ENCODE measurements at places on chromosomes 4 and X.

DNA sequence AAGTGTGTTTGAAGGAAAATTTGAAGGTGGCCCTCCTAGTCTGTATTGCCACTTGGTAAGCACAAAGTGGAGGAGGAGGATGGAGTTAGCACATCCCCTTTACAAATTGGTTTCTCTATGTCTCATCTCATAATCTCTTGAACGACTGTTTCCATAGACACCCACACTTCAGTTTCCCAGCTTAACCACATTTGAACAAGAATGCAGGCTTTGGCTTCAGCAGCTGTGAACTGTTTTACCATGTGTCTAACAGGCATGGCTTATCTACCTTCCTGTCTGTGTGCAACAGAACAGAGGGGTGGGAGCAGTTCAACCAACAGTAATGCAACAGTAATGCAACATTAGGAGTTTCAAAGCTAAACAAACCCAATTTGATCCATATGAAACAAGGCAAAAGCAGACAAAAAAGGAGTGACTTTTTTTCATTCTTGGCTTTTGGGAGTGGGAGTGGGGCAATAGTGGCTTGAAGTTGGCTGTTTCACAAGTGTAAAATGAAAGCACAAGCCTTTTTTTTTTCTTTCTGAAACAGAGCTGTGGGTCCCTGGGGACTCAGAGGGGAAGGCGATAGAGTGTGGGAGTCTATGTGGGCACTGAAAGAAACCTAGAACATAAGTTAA lies 108.0 kb downstream of the ITM2A start:
- DNase-seq = peak; percentile 37

- DNase-seq = peak; percentile 72
Measured at GRCh38 chrX:153970357-153971123, 1.1 kb downstream of the HCFC1 start.

DNA sequence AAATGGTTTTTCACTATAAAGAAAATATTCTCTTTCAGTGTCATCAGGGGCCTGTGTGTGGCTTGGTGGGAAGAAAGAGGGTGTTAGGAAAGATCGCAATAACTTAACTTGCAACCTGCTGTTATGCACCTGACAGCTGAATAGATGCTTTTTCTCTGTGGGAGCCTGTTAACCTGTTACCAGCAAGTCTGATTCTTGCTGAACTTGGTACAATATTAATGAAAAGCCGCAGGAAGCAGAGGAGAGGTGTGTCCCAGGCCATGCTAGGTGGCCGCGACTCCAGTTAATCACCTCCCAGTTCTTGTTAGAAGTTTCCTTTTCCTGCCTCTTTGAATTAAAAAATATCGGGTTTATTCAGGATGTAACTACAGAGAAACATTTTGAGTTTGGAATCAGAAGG lies 494.8 kb upstream of the AGA start:
- no peak for DNase-seq

DNA sequence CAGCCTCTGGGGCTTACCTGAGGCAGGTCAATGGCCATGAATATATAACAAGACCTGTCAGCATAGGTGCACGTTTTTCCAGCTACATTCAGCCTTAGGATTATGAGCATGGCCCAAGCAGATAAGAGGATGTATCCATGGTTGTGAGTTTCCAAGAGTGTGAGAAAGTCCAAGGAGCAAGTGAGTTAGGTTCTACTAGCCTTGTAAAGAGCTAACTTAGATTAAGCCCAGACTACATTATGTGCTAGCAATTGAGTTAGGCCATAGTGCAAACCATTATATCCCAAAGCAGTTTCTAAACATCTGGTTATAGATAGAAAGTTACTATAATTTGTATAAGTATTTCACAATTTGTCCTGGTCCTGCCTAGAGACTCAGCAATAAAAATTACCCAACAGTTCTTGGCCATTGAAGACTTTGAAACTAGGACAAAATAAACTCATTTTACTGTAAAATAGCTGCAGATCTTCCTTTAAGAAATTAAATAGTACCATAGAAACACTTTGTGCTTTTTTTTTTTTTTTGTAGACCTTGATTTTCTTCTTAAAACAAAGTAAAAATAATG lies 312.0 kb downstream of the CAMK2D start:
- no peak for DNase-seq

- DNase-seq = no peak
Measured at GRCh38 chr4:150206265-150206664, 128.0 kb downstream of the DCLK2 start.

DNA sequence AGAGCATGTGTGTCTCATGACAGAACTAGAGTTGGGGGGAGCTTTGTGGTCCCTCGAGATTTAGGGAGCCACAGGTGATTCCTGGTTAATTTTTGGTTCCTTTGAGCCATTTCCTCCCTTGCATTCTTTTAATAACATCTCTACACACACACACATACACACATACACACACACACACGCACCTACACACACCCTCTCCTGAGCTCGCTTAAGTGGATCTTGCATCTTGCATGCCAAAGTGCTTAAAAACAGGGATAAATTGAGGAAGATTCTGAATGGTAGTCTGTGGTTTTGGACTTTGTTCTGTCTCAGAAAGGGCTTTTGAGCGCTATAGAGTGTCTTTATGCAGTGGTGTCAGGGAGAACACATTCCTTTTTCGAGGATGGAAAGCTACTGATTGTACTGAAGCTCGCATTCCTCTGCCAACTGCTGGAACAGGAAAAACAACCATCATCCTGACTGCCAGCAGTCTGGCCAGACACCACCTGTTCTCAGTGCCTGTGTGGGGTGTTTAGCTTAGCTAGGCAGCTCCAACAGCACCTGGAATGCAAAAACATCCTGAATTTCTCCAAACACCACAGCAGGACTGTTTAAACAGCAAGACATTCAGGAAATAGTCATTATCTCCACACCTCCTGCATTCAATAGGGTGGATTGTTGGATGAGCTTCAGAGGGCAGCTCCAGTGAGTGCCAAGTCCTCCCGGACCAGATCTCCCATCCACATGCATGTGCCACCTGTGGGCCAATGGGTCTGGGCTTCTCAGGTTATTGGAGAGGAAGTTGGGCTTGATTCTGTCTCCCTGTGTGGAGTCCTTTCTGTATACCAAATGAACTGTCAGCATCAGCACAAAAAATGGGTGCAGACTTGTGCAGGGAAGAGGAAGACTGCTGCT lies 21.9 kb upstream of the IGFBP7 start:
- DNase-seq = no peak

GRCh38 chr4:75919920-75920319 lies 17.7 kb upstream of the PPEF2 start:
- peak; percentile 17 for DNase-seq

DNA sequence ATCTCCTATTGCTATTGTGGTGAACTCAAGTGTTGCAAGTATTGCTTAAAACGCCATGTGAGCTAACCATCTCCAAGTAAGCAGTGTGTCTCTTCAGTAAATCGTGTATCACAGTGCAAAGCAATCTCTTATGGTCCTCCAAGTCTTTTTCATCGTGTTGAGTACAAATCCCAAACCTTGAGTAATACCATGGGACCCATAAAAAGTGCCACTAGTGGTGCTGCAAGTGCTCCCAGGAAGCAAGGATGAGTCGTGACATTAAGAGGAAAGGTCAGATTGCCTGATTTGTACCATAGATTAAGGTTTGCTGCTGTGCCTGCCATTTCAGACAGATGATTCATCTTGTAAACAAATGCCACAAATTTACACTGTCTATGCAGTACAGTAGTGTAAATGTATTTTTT lies 66.9 kb upstream of the BMPR1B start:
- DNase-seq = peak; percentile 53

DNA sequence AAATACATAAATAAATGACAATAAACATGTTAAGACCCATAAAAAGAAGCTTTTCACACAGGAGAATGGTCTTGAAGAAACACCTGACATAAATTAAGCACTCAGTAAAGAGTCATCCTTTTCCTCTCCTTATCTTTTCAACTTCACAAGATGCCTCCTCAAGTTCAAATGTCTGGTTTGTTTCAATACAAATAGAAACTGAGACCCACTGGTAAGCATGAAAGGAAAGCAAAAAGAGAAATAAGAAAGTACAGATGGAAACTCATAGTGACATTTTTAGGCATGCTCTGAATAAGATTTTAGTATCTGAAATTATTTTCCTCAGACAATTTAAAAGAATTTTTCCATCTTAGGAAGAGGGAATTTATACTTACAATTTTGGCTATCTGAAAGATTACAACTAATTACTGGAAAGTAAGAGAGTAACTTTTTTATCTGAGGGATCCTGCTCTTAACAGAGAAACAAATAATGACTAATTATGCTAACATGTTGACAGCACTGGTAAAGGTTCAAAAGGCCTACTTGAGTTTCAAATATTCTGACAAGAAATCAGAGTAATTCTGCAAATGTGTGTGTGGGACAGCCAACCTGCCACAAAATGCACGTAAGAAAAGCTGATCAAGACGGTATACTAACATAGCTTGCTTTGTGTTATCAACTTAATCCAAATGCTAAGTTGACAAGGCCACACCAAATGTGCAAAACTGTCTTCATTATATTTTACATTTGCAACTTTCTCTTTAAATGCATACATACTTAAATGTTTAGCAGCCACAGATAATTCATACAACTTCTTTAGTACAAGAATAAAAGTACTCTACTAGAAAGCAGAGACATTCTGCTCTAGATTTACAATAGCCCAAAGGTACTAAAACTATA lies 113.0 kb downstream of the IQCM start:
- DNase-seq = no peak

DNA sequence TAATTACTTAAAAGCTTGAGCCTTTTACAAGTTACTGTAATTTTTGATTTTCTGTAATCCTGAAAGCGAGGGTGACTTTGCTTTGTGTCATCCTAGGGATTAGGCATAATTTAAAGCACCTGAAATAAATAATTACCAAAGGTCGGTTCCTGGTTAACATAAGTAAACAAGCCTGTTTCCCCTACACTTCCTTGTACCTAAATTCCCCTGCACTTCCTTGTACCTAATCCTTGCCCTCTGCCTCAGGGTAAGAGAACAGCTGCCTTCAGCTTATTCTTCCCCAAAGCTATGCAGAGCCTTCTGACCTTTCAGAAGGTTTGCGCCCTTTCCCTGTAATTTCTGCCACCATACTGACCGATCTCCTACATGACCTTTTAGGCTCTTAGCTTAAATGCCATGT lies 166.1 kb upstream of the PDE5A start:
- DNase-seq = no peak

DNA sequence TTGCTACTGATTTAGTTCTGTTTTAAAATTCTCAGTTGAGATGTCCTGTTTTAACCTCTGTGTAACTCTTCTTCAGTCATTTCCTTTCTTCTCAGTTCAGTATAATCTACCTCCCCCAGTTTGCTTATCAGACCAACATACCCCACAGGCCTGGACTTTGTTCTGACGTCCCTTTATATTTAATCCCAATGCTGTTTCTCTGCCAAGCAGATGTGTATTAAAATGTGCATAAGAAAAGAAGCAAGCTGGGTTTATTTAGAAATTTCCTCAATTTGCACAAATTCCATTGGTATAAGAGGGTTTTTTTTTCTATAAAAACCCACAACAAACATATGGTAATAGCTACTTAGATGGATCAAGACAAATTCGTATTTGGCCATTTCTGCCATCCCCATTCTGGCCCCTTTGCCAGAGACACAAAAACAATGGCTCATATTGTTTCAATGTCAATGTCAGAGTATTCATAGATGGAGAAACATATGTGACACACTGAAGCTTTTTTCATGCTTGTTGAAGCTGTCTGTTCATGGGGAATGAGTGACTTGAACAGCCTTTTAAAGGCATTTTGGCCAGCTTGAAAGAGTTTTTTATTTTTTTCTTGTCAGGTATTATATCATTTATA lies 24.5 kb downstream of the HCCS start:
- DNase-seq = no peak

GRCh38 chr4:25096981-25097443 lies 63.2 kb downstream of the SEPSECS start:
- no peak for DNase-seq

GRCh38 chr4:47915378-47915777 lies 995 bp upstream of the NFXL1 start:
- DNase-seq = no peak

- DNase-seq = peak; percentile 19
Measured at GRCh38 chr4:183241721-183242151, 78.3 kb downstream of the CLDN22 start.

DNA sequence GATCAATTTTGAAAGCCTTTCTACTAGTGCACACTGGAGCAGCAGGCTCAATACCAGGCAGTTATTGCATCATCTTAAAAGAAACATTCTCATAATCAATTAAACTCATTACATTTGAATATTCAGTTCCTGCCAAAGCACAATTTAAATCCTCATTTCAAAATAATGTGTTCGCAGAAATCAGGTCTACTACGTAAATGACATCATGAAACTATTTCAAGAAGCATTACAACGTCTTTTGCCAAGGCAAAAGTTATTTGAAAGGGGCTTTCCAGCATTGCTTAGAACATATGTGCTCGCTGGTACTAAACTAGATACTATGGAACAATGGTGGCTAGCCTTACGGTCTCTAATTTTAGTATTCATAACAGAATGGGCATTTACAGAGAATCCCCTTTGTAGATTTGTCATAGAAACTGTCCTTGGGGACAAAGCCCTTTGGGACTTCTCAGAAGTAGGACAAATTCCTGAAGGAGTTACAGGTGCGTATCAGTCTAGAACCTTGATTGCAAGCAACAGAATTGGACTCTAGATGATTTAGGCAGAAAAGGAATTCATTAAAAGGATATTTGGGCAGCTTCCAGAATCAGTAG lies 27.6 kb upstream of the HUWE1 start:
- DNase-seq = no peak

GRCh38 chr4:142369141-142369540 lies 477.0 kb downstream of the INPP4B start:
- DNase-seq = peak; percentile 75

GRCh38 chr4:176824645-176825366 lies 32.1 kb upstream of the VEGFC start:
- no peak for DNase-seq

DNA sequence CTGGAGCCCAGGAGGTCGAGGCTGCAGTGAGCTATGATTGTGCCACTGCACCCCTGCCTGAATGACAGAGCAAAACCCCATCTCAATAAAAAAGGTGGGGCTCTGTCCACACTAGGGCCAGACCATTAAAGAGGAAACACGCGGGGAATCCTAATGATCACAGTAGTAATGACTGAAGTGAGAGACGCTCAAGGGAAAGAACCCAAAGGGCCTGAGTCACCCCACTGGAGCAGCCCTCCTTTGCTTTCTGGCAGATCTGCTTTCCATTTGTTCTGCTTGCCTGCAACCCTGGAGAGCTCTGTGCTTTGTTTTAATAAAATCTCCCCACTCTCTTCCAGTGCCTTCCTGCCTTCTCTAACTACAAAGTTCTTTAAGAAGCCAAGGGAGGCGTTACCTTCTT lies 5.0 kb downstream of the TFDP3 start:
- peak; percentile 53 for DNase-seq

DNA sequence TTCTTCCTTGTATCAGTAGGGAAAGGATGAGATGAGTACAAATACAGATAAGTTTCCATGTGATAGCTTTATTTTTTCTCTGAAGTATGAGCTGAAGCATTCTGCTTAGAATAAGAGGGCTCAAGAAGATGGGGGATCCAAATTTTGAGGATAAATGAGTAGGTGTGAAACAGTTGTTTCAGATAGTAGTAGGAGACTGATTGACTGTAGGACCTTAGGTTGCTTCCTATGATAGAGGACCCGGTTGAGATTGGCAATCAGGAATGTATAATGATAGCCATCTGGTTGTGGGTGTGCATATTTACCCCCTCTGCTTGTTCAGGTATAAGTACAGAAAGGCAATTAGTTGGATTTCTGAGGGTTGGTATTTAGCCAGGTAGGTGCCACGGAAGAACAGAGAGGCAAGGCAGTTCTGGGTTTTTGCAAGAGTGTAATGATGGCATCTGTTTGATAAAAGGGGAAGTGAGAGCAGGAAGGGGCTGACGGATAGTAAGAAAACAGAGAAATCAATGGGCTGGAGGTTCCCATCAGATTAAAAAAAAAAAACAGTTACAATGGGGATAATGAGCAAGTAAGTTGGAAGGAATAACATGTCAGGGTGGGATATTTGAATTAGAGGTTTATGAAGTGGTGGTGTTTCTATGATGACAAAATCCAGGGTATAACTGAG lies 13.7 kb downstream of the OCRL start:
- DNase-seq = no peak

All from fibroblast of skin of abdomen (primary cell).